Activated naive CD8-positive, alpha-beta T cell treated with anti-CD3 and anti-CD28 coated beads, Interleukin-2, amount 50 U/mL, for 16 hours (primary cell): ENCODE measurements at places on chromosomes 6 and 20.

GRCh38 chr20:23257848-23258746 is 92.5 kb upstream of the NXT1 start:
- DNase-seq, result no peak

- no peak for DNase-seq
These were observed 215.4 kb downstream of the PTPRT start for GRCh38 chr20:42974347-42974746.

DNA sequence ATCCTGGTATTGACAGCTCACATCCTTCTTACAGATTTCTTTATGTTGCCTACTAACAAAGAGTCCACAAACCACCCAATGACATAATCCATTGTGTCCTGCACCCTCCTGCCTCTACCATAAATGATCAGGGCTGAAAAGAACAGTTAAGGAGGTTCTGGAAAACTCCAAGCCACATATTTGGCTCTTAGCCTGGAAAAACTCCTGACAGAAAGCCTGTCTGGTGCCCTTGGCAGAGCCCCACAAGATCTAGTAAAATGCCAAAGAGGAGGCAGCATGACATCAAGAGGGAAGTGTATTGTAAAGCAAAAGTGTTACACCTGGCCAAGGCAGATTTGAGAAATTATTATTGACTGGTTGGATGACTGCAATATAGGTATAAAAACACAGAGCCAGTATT is 126.4 kb upstream of the VGLL2 start:
- DNase-seq, result no peak

- DNase-seq, result no peak
These were observed 651 bp upstream of the TFAP2B start for GRCh38 chr6:50818020-50818419.

- DNase-seq, result no peak
These were observed 20.5 kb downstream of the EPB41L1 start for GRCh38 chr20:36175016-36175415.
